Activated CD4-positive, alpha-beta T cell treated with anti-CD3 and anti-CD28 coated beads for 4 hours (primary cell): ENCODE measurements at places on chromosomes 1 and 21.
A peak's percentile ranks its signal among the peaks of the same experiment; 100 is the strongest.

- no peak for DNase-seq
These were observed 2.9 kb downstream of the EGLN1 start for GRCh38 chr1:231419147-231419546.

DNA sequence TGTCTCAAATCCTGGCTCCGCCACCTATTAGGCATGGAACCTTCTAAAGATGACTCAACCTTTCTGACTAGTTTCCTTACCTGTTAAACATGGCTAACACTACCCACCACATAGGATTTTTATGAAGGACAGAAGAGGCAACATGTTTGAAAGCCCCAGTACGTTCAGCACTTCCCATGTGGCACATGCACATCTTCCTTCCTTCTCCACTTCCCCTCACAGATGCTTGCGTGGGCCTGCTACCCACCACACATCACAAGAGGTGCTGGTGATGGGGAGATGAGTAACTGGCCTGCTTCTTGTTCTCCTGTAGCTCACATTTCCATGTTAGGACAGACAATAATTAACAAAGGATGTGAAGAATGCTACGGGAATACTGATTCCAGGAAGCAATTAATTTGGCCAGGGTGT is 7.1 kb downstream of the ZBTB21 start:
- peak; percentile 46 for DNase-seq

GRCh38 chr1:42152119-42152518 is 1.1 kb upstream of the GUCA2B start:
- DNase-seq, result no peak

DNA sequence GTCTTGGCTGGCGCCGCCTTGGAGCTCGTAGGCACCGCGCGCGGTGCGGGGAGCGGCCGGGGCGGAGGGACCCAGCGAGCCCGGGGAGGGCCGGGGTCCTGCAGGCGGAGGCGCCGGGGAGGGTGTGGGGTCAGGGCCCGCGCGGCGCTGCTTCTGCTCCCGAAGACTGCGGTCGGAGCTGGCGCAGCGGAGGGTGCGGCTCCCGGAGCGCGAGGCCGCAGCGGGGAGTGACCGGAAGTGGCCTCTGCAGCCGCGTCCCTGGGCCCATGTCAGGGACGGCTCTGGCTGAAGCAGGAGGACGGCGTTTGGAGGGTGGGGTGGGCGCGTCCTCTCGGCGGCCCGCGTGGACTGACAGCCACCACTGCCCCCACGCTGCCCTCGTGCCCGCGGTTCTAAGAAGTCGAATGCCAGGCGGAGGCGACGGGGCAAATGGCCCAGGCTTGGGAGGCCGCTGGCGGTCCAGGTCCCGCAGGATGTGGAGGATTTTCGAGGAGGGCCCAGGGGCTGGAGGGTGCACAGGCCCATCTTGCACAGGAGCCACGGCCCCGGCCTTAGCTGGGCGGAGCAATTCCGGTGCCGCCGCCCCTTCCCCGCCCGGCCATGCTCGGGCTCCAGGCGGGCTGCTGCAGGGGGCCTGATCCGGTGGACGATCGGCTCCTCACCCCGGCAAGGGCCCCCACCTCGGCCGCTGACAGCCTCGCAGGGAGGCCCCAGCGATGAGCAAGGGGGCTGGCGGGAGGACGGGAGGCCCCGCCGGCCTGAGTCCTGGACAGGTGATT is 7.7 kb upstream of the ZNF669 start:
- no peak for DNase-seq

- no peak for DNase-seq
These were observed 66.3 kb upstream of the TLR5 start for GRCh38 chr1:223209293-223209898.

- no peak for DNase-seq
These were observed 481.4 kb downstream of the SETD4 start for GRCh38 chr21:35578831-35579471.

- no peak for DNase-seq
These were observed 200.6 kb downstream of the RGS7 start for GRCh38 chr1:241156231-241156965.

- DNase-seq, result no peak
These were observed 62.6 kb upstream of the CYYR1 start for GRCh38 chr21:26635681-26636080.
